GM12865 (cell line): ENCODE measurements at places on chromosomes 4 and X.

DNA sequence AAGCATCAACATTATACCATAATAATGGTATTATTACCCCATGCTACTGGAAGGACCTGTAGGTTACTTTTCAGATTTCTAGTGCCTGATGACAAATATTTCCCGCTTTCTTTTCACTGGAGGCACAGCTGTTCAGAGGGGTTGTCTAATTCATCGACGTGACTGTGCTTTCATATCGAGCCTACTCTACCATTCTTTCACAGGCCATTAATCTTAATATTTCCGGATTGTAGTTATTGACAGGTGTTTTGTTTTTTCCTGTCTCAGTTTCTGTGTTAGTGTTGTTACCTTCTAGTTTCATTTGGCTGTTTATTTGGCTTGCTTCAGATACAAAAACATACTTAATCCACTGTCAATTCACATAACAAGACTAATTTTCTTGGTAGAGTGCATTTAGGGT is 330.9 kb downstream of the SPOCK3 start:
- peak; percentile 47 for DNase-seq

DNA sequence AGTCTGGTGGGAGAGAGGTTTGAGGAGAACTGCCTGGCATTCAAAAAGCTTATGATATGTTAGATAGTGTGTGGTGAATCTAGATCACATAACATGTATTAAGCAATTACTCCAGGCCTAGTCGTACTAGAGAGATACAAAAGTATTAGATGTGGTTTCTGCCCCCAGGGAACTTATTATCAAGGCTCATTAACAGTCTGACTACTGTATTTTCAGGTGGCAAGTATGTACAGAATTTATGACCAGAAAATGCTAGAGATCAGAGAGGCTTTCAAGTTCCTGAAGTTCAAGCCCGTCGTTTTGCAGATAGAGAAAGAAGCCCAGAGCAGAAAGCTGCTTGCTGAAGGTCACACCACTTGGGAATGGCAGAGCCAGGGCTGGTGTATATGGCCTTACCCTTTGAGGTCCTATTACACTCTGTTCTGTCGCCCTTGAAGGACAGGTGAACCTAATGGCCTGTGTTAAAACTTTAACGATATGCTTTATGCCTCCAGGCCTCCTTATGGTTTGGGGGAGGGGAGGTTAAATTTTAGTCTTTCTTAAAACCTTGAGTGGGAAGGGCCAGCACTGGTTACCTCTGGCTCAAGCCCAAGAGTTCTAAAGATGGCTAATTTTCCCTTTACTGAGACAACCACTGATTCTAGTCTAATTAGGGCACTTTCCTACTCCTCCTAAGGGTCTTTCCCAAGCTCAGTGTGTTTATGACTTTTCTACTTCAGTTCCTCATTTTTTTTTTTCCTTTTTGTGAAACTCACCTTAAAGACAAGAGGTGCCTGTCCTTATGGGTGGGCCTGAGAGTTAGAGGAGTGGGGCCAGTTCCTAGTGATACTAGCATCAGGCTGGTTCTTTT is 19.9 kb downstream of the TMEM164 start:
- DNase-seq: no peak

DNA sequence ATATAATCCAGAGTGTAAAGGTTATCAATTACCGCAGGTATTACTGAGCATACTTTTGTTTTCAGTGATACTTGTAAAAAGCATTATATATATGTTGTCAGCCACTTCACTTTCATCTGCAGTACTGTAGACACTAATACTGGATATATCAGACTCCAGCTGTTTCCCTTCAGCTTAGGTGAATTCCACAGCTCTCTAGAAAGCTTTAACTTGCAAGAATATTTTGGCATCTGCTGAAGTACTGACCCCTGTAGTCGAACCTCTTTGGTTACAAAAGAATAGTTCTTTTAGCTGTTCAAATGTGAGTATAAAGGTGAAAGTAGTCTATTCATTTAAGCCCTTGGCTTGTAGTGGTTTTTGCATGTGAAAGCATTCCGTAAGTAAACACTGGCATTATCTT is 1222.7 kb upstream of the TENM3 start:
- DNase-seq: no peak

DNA sequence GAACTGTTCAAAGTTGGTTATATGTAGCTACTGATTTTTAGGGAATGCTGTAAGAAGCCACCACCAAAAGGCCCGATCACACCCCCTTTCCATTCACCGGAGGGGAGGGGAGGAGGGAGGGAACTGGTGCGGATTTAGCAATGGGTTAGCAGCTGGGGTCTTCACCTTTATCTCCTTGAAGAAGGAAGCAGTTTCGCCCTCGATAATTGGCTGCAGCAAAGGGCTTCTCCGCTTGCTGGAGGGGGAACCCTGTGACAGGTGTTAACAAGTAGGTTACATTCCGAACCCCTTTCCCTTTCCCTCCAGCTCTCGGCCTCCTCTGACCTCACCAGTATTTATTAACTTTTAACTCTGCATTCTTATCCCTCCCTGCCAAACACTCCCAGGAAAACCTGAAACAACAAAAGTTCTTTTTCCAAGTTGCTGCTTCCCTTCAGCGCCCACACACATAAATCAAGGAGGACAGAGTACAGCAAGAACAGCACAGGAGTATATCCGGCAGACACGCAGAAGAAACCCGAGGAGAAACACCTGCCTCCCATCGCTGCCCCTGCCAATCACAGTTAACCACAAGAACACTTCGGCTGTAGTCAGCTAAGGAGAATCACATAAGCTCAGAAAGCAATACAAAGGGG is 39.8 kb upstream of the NAP1L5 start:
- no peak for DNase-seq

GRCh38 chr4:182418054-182418734 is 175.0 kb downstream of the TENM3 start:
- DNase-seq: peak; percentile 30

GRCh38 chrX:3592184-3592583 is 121.3 kb downstream of the PRKX start:
- no peak for DNase-seq

DNA sequence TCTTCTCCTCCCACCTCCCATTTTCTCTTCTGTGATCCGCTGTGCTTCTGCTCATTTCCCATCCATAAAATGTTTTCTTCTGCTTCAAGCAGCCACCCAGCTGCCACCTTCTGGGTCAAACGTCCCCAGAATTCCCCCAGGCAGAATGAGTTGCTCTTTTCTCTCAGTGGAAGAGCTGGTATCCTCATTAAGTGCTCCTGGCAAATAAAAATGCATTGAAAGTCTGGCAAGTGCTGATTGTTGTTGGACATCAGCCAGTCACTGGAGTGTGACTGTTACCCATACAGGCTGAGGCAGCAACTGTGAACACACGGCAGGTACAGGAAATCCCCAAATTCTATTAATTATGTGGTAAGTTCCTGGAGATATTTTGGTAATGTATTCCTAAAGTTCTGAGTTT is 52.6 kb downstream of the LIMCH1 start:
- no peak for DNase-seq

- no peak for DNase-seq
These were observed 90.7 kb downstream of the GEMIN8 start for GRCh38 chrX:13938829-13939530.

DNA sequence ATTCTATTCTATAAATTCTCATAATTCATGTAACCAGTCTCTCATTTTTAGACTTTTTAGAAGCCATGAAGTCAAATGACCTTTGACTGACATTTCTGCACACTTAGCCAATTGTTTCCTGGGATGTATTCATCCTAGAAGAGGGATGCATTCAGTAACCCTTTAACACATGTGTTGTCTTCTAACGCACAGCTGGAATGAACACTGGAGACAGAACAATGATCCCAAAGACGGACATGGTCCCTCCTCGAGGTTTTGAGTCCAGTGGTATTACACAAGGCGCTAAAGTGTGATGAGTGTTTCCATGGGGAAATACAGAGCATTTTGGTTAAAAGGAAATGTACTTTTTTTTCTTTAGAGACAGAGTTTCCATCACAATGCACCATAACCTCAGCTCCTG is 39.8 kb upstream of the CLDN24 start:
- DNase-seq: no peak

DNA sequence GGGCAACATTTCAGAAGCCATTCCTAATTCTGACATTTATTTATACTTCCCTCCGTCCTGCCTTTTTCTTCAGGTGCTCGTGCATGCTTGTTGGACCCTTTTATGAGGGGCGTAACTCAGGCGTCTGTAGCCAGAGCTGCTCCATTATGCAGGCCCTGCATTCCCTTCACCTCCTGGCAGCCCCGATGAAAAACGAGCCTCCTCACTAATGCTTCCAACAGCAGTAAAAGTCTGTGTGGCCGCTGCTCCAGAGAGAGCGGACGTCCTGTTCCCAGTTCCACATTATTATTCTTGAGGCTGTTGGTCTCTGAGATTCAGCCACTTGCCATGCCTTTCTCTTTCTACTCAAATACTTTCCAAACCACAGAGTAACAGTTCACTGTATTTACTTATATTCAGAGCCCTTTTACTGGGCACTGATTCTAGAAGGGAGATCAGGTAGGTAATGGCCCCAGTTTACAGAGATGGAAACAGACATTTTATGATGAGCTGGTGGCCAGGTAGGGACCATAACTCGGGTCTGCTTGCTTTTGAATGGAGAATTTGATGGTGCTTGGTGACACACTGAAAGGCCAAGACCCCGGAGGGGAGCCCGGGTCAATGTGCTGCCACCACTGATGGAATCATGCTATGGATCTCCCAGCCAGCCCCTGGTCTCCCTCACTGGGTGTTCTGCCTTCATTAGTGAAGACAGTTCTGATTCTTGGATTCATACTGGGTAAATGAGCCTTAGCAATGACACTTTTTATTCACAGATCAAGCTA is 101.0 kb downstream of the GATB start:
- DNase-seq: no peak

- no peak for DNase-seq
These were observed at the start of gene SERTM2 for GRCh38 chrX:111511477-111511876. Gene SERTM2, plus strand, starts transcription at chrX:111511645. Its CDS starts 7,213 bp downstream, at chrX:111518858.

DNA sequence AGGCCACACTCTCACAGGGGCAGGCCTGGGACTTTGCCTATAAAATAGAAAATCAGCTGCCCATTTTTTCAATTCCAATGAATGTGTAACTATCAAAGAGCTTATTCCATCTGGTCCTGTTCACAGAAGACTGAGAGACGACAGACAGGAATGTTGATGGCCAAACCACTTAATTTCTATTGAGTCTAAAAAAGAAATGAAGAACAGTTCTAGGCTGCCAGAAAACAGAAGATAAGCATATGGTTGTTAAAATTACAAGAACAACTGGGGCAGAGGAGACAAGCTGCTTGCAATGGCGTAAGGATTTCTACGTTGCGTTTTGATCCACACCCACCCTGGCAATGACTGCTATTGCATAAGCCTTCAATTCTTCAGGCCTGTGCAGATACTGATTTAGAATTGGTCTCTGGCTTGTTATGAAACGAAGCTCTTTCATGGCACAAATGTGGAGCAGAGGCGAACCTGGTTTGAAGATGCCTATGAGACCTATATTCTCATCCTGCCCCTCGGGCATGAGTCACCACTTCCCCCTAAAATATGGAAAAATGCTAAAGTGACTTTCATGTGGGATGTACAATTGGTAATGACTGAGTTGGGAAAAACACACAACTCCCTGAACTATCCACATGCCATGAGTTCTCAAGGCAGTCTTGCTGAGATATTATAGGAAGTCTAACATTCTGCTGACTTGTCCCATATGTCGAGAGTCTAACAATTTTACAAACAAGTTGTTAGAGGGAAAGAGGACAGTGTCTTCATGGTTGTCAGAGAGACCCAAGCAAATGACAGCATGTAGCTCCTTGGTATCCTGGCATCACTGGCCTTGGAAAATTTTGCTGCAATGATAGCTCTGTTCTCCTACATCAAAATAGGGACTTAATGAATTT is 37.9 kb upstream of the SORBS2 start:
- no peak for DNase-seq

- DNase-seq: no peak
These were observed 633.5 kb downstream of the BCOR start for GRCh38 chrX:39464253-39464652.

DNA sequence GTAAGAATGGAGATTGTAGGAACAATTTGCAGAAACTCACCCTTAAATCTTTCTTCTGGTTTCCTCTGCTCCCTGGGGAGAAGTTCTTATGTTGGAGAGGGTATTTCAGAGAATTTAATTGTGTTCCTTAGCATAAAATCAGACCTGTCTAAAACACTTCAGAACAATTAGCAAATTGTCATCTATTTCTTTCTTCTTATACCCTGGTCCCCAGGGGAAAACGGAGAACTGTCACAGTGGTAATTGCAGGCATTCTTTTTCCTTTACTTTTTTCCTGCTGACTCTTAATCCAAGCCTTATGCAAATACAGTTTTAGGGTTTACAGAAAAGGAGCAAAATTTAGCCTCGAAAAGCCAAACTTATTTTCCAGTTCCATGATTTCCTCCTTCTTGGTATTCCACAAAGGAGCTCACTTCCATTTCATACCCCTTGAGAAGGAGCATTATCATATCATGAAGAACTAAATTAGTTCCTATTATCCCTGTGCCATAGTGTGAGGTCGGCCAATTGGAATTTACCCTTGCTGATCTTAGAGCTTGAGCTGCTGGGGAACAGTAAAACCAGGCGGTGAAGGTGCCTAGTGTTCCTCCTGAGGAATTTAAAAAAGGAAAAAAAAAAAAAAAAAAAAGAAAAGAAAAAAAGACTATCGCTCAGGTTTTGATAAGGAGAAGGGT is 173.8 kb downstream of the IL15 start:
- no peak for DNase-seq

GRCh38 chrX:10656214-10656613 is 35.8 kb upstream of the MID1 start:
- DNase-seq: no peak

DNA sequence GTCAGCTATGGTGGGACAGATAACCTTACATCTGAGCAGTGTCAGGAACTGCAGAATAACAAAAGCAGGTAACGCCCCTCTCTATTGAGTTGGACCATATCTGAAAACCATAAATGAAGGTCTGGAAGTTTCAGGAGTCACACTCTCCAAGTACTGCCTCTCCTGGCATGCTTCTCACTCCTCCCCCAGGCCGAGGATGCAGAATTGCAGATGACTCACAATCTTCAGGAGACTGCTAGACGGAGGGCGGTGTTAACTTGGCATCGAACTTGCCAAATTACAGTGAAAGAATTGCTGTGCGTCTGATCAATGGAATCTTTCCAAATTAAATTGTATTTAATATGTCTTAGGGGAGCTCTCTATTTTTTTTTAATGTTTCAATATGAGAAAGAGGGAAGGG is 67.1 kb upstream of the TRIM2 start:
- no peak for DNase-seq

DNA sequence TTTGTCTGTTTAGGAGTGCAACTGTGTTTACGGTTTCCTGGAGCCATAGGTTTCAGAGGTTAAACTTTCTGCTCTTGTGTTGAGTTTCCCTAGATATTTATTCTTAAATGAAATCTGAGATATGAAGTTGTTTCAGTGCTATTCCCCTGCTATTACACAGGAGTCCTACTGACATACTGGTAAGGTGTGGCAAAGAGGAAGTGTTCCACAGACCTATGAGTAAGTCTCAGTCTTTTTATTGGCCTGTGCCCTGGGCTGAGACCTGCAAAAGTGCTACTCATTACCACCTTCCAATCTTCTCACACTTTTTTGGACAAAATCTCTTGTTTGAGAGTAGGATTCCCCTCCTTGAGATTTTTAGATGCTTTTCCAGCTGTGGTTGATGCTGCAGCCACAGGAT is 35.6 kb upstream of the MAGEA8 start:
- no peak for DNase-seq
